ENCODE measurements at places on chromosomes 5 and 9.

GRCh38 chr9:35759795-35760194 is 5.7 kb upstream of the MSMP start:
- no peak for DNase-seq

DNA sequence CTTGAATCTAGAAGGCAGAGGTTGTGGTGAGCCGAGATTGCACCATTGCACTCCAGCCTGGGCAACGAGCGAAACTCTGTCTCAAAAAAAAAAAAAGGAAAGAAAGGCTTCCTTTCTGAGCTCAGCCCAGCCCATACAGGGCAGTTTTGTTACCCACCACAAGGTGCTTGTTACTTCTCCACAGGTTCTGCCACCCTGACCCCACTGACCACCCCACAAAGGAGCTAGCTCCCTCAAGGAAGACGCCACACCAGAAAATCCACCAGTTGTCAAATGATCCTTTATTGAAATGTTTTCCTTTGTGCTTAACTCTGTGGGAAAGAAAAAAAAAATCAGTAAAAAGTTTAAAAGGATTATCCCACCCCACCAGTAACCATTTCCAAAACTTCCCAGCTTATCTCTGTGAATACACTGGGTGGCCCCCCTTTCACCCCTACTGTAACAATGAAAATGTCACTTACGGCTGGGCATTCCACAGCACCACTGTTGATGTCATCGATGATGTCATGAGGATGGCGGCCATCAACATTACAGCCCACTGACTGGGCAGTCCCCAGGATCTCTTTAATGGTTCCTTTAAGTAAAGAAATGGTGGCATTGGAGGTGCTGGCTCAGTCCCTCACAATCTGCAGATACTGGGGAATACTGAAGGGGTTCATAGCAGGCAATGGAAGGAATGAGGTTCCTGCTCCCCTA is 3.6 kb downstream of the RPL12 start:
- no peak for DNase-seq

DNA sequence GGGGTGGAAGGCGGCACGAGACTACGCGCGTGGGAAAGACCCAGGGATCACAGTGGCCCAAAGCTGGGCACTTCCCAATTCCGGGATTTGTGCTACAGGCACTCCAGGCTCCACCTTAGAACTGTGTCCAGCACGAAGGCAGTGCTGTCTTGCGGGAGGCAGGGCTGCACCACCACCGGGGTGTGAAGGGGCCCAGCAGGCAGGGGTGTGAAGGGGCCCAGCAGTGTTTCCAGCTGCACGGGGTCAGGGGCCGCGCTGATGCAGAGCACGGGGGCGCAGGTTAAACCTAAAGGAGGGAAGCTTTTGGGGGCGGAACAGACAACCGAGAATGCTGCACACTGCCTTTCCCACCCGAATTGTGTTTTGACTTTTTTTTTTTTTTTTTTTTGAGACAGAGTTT is 1.1 kb upstream of the PDCD6 start:
- DNase-seq, result no peak

- no peak for DNase-seq
These were observed 916.6 kb downstream of the DNAH5 start for GRCh38 chr5:13027874-13028273.

DNA sequence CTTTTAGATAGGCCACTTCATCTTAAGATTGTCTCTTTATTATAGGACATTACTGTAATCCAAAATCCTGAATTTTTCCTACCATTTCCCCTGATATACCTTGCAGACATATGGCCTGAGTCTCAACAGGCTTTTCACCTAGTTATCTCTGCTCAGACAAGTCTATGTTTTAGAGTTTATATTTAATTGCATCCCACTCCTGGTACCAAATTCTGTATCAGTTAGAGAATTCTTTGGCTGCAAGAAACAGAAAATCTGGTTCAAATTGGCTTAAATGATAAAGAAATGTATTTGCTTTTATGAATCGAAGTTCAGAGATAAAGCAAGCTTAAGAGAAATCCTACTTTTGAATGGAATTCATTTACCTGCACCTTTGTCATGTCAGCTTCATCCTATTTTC is 102.2 kb upstream of the OSMR start:
- DNase-seq, result no peak

- DNase-seq, result no peak
These were observed 447.0 kb downstream of the KIF4B start for GRCh38 chr5:155460501-155460931.

DNA sequence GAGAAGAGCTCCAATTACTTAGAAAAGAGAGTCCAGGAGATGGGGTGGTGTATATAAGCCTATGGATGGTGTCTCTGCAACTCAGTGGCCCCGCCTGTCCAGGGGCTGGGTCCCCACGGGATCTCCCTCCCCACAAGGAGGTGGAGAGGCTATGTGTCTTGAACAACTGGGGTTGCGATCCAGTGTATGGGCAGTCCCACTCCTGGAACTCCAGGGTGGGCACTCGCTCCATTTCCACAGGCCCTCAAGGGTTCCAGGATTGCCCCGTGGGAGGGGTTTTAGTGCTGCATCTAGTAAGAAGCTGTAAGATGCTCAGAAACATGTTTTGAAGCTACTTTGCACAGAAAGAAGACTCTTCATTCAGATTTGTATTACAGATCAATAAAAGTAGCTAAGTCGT is 558 bp upstream of the SMAD5 start:
- DNase-seq, result no peak

- no peak for DNase-seq
These were observed 24.7 kb upstream of the TNFSF8 start for GRCh38 chr9:114954956-114955582.

DNA sequence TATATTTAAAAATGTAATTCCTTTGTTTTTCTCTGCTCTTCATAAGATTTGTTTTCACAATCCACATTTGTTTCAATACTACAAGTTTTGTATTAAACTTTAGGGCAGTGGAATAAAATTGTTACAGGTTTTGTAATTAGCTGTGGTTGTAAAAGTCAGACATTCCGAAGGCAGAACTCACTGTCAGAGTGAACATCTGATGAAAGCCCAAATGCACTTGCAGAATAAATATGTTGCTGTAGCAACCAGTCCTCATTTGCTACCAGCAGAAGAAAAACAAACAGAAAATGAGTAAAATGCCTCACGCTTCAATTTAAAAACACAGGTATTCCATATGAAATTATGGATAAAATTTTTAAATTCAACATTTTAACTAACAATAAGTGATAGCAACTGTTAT is 740.1 kb upstream of the FAM174A start:
- no peak for DNase-seq

GRCh38 chr9:111940697-111941096 is 44.1 kb downstream of the UGCG start:
- DNase-seq, result no peak

DNA sequence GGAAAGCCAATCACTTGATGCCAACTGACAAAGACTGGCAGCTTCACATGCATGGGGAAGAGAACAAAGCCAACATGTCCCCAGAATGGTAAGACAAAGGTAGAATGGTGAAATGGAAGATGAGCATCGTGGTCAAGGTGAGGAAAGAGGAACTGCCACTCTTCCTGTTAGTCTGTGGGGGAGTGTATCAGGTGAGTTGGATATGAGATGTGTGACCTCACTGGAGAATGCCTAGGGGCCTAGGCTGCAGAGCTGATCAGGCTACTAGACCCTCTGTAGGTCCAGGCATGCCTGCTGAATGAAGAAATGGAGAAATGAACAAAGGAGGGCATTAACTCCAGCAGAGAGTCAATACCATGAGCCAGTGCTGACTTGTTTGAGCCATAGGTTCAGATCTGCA is 112.4 kb upstream of the SLC1A3 start:
- DNase-seq, result no peak

- DNase-seq, result no peak
These were observed 45.7 kb downstream of the TMEM174 start for GRCh38 chr5:73218552-73219171.

DNA sequence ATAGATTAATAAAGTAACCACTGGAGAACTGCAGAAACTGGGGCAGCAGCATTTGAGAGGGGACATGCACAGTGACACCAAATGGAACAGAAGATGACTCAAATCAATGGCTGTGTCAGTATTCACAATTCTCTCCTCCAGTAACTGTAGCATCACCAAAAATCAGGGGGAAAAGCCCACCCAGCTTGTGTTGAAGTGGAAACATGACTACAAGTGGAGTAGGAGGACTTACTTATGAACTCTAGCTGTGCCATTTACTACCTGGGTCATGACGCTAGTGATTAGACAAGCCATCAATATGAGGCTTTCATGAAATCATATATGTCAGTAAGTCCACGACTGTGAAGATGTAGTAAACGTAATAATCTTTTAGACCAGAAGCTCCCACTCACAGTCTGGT is 199.8 kb upstream of the PTGER4 start:
- DNase-seq, result no peak

DNA sequence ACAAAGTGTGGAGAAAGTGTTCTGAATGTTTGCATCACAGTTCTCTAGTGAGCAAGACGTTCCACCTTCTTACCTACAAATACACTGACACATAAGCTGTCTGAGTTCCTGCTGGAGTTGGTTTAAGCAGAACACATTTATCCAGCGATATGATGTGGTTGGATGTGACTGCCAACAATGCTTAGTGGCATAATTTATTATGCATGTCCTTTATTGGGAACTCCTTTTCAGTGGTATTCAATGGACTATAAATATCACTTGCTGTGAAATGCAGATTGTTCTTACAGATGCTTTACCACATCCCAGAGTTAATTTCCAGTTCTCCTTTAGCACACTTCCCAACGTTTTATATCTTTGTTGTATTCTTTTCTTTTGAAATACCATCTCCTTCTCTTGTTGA is 222.2 kb downstream of the LURAP1L start:
- no peak for DNase-seq

DNA sequence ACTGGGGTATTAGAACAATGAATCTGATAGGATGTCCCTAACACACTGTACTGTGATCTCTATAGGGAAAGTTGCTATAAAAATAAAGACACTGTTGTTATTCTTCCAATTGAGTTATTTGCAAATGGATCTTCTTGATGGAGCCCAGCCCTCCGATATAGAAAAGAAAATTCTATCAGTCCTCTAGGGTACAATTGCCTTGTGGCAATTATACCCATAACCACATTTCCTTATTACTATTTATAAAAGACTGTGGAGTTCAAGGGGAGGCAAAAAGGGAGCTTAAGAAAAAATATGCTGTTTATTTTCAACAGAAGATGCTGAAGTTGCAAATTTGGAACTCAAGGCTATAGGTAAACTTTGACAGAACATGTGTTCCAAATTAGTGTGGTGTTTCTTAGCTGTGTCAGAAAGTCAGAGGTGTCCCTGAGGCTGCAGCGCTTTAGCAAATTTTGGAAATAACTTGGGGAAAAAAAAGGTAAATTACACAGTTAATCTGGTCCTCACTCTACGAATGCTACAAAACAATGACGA is 116.5 kb downstream of the NFIB start:
- DNase-seq, result no peak

GRCh38 chr9:89889865-89890264 is 285.1 kb downstream of the GADD45G start:
- no peak for DNase-seq
